ENCODE measurements at places on chromosomes 11 and 22. TPM values are rescaled to one million over a fixed set of nuclear protein-coding genes. Genes with fewer than 3 reads are reported as not detected.

- no peak for DNase-seq
Measured at GRCh38 chr11:64865286-64866172, 12.9 kb downstream of the EHD1 start.

ZNF215 gene
- total RNA-seq, result 2.3 TPM

DNA sequence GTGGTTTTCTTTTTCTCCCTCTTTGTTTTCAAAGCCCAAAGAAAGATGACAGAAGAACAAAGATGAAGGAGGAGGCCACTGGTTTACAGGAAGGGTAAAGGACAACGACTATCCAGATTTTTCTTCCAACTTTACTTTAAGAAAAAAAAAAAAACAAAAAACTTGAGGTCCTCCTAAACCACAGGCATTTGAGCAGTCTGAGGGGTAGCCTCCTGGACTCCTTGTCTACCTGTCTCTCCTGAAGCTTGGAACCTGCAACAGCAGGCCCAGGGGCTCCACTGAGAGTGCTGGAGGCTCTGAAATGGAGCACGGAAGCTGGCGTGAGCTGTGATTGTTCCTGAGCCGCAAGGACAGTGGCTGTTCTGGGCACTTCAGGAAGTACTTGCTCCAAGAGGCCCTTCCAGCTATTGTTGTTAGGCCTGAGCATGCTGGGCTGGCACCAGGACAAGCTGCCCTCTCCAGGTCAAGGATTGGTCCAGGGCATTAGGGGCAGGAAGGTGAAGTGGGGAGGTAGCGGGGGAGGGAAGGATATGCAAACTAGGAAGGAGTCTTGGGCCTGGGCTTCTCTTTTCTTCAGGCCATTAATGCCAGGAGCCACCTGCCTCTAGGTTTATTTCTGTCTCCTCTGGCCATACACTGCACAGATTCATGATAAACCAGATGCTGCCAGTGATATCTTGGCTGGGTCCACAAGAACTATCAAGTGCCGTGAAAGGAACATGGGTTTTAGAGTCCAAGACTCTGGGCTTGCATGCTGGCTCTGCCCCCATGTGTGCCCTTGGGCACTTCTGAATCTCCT is 147.3 kb downstream of the CCDC34 start:
- peak; percentile 76 for DNase-seq

DNA sequence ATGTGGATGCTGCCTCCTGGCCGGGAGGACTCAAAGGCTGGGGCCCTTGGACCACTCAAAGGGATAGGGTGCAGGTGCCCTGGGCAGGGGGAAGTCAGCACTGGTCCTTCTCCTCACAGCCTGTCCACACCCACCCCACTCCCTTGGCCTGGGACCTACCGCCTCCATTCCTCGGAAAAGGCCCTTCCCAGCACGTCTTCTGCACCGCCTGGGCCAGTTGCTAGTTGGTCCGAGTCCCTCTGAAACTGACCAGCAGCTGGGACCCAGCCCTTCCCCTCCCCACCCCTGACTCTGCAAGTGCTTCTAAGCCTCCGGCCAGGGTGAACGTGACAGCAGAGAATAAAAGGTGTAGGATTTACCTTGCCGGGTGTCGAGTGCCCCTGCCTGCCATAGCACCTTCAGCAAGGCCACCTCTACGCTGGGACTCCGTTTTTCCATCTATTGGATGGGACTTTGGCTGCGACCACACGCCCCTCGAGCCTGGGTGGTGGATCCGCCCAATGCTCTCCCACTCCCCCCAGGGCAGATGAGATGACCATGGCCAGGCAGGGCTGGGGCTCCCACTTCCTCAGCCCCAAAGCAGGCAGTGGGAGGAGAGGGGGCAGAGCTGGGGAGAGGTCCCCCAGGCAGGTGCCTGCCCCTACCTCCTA is 37.3 kb downstream of the OSBPL5 start:
- peak; percentile 31 for DNase-seq

GRCh38 chr11:57479021-57479663 is 18.8 kb downstream of the RTN4RL2 start:
- no peak for DNase-seq

- peak; percentile 43 for DNase-seq
Measured at GRCh38 chr22:19872779-19873137, 18.1 kb upstream of the GNB1L start.

DNA sequence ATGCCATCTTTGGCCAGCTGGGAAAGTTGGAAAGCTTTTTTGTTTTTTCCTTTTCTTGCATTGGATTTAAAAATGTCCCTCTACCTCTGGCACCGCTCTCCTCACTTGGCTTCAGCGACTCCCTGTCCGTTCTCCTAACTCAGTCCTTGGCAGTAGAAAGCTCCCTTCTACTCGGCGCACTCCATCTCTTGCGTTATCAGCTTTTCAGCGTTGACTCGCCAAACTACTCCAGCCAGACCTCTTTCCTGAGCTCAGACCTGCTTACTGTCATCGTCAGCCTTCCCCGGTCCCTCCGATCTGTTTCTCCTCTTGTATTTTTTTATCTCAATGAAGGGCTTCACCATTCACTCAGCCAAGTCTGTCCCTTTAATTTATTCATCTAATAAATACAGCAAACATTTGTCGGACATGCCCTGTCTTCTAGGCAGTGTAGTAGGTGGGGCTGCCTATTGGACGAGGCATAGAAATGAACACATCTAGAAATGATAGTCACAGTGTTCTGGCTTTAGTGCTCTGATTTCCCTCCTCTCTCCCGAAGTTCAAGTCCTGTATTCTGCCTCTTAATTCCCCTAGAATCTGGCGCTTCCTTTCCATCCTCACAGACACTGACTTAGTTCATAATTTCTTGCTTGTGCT is 839 bp downstream of the CEP164 start:
- DNase-seq, result no peak

GRCh38 chr11:89447845-89448244 is 43.3 kb downstream of the NOX4 start:
- DNase-seq, result no peak

VPREB1 gene
- not detected for total RNA-seq

GRCh38 chr11:60515144-60515855 is at the start of gene MS4A13:
Gene MS4A13 (plus strand): TSS chr11:60515392. CDS start chr11:60518084, 2,692 bp downstream.
- no peak for DNase-seq

DNA sequence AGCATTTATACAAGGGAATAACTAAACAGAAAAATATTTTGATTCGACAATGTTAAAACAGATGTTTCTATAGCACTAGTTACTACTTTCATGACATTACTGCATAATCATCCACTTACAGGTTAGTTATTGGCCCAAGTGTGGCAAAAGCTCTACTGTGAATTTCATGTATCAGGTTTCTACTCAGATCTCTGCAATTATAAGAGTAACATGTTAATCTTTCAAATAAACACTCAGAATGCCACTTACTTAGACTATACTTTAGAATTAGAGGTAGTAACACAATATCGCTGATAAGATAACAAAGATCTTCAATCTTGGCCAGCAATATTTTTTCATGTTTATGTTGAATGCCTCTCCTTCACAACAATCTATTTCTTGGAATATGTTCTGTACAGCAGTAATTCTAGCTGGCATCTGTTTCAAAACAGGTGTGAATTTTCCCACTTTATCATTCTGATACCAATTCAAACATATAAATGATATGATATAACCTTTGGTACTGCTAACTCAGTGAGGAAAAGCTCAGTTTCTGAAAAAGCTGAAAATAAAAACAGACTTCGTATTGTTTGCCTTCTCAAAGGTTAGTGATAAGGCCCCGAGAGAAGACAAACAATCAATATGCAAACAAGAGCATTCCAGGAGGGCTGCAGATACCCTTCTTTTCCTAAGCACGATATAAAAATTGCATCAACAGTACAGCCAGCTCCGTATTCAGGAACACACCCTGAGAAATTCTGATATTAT is 11.0 kb upstream of the CCDC34 start:
- no peak for DNase-seq

GPR83 gene
- total RNA-seq, result not detected

FAM181B gene
- total RNA-seq, result 0.09 TPM

PHLDA2 gene
- total RNA-seq, result 7.2 TPM

MS4A15 gene
- 113 TPM for total RNA-seq

SLC17A6 gene
- not detected for total RNA-seq

LUZP2 gene
- not detected for total RNA-seq

- DNase-seq, result no peak
Measured at GRCh38 chr11:104700609-104701008, 197.7 kb downstream of the CASP12 start.

- DNase-seq, result no peak
Measured at GRCh38 chr22:30250039-30250565, 3.5 kb upstream of the LIF start.

DNA sequence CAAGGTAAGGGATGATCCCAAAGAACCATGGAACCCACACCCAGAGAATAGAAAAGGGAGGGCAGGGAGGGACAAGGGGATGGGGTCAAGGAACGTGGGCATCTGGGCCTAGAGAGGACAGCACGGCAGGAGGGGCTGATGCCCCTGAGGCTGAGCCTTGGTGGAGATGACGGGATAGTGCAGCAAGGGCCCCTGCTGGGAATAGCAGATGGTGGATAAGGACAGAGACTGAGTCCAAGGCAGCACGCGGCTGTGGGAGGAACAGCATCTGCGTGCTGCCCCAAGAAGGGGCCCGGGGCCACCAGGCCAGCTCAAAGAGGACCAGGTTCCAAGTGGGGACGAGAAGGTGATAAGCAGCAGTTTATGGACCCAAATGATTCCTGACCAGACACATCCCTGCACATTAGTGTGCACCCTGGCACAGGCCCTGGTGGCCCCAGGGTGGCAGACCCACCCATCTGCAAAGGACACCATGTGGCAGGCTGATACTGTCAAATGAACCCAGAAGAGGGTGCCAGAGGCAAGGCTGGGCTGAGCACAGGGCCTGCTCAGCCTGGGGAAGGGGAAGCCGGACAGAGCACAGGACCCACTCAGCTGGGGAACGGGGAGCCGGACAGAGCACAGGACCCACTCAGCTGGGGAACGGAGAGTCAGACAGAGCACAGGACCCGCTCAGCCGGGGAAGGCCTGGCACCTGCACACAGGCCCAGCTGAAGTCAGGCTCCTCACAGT is 12.8 kb upstream of the TESMIN start:
- DNase-seq, result no peak

- DNase-seq, result no peak
Measured at GRCh38 chr11:116129456-116129855, 625.2 kb upstream of the CADM1 start.
